Right ventricle myocardium inferior (tissue), 1 donor: ENCODE measurements at places on chromosomes 13 and 19. TPM values are rescaled to one million over a fixed set of nuclear protein-coding genes. Genes with fewer than 3 reads are reported as not detected.

The ZBTB32 gene
- total RNA-seq = not detected

The PPM1N gene
- 0.65 TPM for total RNA-seq

The RASIP1 gene
- 15.3 TPM for total RNA-seq

The CYP4F11 gene
- 0.30 TPM for total RNA-seq

The KIR3DL2 gene
- not detected for total RNA-seq

The RNF113B gene
- total RNA-seq = not detected

The HRC gene
- 843 TPM for total RNA-seq

The ZNF506 gene
- 9.8 TPM for total RNA-seq

The ADM5 gene
- total RNA-seq = 0.84 TPM
